Activated T-cell treated with anti-CD3 and anti-CD28 coated beads, Interleukin-2, amount 50 U/mL, for 1 hour (primary cell): ENCODE measurements at places on chromosomes 11 and 22.

DNA sequence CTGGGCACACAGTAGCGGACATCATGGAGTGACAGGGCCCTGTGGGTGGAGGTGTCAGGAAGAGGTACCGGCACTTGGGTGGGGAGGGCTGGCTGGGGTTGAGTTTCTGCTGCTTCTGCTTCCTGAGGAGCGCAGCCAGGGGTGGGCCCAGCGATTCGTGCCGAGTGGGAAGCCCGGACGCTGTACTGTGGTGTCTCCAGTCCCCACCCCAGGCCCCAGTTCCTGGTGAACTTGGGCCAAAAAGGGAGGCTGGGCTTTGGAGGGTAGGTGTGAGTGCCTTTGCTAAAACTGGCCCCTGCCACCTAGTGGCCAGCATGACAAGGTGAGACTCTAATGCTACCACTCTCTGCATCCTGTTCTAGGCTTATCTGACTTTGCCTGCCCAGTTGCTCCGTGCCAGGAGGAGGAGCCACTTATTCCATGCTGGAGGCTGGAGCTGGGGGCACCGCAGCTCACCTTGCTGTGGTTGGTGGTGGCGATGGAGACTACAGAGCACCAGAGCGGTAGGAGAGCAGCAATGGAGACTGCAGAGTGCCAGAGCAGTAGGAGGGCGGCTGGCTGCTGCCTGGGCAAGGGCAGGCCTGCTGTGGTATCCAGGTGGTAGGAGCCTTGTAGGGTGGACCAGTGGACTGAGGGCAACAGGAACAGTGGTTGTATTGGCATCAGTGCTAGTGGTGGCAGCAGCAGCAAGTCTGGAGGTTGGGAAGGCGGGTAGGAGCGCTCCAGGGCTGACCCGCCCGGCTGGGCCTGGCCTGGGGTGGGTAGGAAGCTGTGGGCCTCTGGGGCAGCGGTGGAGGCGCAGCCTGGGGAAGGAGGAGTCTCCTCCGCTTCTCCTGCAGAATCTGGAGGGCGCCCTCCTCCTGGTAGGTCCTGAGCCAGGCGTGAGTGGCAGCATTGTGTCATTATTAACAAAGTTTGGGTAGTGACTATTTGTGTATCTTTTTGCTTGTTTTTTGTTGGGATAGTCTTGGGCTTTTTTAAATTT lies 2.2 kb upstream of the RFPL2 start:
- DNase-seq: no peak

- peak; percentile 43 for DNase-seq
These were observed 13.4 kb upstream of the GRK2 start for GRCh38 chr11:67252831-67253239.

DNA sequence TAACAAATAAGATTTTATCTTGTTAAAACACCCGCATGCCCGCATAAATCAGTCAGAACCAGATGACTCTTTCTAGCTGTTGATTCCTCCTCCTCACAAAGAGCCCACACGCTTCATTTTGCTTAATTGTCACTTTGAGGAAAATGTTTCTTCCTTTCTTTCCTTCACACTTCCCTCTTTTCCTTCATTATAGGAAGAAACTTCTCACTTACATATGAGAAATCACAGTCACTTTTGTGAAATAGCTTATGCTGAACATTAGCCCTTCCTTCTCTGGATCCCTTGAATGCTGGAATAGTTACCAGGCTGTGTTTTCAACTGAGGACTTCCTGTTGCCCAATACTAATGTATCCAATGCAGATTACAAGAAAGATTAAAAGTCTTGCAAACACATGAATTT lies 5.8 kb downstream of the MS4A6E start:
- DNase-seq: no peak

- DNase-seq: no peak
These were observed 24.9 kb upstream of the CCDC89 start for GRCh38 chr11:85710917-85711316.

DNA sequence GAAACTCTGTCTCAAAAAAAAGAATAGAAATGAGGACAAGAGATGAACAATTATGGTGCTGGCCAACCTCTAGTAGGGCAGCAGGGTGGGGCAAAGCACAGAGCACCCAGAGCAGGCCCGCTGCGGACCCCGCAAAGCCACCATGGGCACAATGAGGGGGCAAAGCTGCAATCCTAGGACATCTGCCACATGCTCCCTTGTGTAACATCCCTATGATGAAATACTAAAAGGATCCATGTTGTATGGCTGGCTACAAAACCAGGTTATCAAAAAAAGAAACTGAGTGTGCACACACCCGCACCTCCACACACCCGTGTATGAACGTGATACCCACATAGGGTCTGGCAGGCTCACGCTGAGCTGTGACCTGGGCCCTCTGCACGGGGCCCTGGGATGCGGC lies 7.4 kb downstream of the ATP5MGL start:
- no peak for DNase-seq

GRCh38 chr22:39748877-39749276 lies 144.7 kb downstream of the ENTHD1 start:
- DNase-seq: no peak

GRCh38 chr11:96230686-96231085 lies 112.3 kb downstream of the MAML2 start:
- no peak for DNase-seq

GRCh38 chr11:73980001-73980961 lies 2.4 kb downstream of the UCP2 start:
- peak; percentile 78 for DNase-seq

- no peak for DNase-seq
These were observed 1.9 kb downstream of the PATL1 start for GRCh38 chr11:59666969-59667368.

DNA sequence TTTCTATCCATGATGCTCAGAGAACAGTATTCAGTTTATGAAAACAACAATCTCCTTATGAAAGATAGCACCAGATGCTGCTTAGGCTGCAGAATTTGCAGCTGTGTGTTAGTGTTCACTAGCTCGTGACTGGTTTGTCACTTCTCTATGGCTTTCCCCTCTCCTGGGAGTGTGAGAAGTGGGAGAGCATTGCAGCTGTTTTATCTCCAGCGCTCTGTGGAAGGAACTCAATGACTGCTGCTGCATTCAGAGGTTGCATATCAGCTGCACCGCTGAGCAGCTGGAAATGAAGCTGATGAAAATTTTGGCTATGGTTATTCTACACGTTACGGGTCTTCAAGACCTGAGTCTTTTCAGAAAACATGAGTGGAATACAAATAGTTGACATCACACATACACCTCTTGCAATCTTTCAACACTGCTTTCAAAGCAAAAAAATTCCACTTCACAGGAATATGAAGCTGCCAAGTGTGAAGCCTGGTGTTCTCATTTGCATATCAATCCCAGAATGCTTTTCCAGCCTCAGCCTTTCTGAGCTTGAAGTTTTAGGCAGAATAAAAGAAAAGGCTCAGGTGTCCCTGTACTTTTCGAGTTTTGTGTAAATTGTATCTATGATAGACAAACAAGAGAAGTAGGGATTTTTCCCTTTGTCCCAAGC lies 149.3 kb upstream of the DDI1 start:
- no peak for DNase-seq

DNA sequence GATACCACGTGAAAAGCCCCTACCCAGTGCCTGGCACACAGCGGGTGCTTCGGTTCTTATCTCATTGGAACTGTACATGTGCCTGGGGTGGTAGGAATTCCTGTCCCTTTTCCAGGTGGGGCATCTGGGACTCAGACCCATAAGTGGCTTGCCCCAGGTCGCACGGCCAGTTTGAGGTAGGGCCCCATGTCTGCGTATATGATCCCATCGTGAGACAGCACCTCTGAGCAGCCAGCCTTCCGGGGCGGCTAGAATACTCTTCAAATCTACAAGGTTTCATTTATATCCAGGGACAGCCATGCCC lies 33.5 kb upstream of the SMIM38 start:
- DNase-seq: no peak

DNA sequence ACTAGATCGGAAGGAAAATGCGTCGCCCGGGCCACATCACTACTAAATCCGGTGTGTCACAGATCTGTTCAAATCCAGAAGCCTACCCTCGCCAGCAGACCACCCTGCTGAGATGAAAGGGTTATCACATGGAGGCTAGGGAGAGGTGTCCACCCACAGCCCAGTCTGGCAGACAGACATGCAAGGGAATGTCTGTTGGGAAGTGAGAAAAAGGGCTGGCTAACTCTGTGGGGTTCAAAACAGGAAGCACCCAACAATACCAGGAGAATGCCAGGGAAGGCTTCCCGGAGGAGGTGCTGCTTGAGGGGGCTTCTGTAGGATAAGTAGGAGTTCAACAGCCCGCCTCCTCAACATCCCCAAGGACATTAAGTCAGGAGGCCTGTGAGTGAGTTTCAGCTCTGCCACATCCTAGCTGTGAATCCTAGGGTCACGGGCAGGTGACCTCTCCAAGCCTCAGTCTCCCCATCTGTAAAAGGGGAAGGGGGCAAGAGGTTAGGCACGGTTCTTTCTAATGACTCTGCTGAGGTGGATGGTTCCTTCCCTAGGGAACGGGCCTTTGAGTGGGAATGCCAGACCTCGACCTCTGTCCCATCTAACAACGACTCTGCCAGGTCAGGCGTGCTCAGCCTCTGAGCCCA lies 1.1 kb downstream of the TPST2 start:
- no peak for DNase-seq

DNA sequence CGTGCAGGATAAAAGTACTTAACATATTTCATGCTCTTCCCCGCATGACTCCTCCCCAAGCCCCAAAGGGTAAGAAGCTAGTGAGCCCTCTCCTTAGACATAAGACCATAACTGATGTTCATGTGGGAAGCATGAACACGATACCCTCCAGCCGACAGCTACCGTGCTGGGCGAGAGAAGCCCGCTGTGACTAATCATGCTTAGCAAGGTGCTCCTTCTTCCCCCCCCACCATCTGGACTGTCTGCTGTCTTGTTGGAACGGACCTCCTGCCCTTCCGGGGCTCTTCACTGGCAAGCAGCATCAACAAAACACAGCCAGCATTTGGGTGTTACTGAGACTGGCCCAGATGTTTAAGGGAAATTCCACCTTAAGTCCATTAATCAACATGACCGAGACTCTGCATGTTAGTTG lies 200.6 kb downstream of the DBX1 start:
- no peak for DNase-seq

GRCh38 chr11:78791254-78791653 lies 216.6 kb upstream of the NARS2 start:
- DNase-seq: no peak

DNA sequence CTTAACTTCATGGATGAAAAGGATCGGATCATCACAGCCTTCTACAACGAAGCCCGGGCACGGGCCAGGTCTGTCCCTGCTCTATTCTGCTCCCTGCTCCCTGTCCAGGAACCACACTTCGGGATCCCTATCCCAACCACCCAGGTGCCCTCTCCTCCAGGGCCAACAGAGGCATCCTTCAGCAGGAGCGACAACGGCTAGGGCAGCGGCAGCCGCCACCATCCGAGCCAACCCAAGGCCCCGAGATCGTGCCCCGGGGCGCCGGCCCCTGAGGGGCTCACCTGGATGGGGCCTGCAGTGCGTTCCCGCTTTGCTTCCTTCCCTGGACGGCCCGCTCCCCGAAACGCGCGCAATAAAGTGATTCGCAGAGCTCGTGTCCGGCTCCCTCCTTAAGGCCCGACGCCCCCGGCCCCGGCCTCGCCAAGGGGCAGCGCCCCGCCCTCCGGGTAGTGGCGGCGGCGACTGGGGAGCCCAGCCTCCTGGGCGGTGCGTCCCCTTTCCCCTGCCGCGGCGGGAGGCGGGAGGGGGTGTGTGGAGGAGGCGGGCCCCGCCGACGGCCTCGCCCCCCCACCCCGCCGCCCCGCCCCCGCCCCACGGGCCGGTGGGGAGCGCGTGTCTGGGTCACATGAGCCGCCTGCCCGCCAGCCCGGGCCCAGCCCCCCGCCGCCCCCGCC lies at the start of gene VEGFB:
TSS of gene VEGFB (plus strand) at position 672 of the 674 bp plus-strand sequence. CDS start 250 bp downstream, outside the sequence.
- peak; percentile 80 for DNase-seq

- no peak for DNase-seq
These were observed 105.0 kb downstream of the TSPAN18 start for GRCh38 chr11:44831605-44832394.

- DNase-seq: peak; percentile 52
These were observed 32.7 kb upstream of the GNB1L start for GRCh38 chr22:19887256-19887985.

GRCh38 chr11:65014726-65015227 lies 817 bp downstream of the ARL2 start:
- DNase-seq: no peak

DNA sequence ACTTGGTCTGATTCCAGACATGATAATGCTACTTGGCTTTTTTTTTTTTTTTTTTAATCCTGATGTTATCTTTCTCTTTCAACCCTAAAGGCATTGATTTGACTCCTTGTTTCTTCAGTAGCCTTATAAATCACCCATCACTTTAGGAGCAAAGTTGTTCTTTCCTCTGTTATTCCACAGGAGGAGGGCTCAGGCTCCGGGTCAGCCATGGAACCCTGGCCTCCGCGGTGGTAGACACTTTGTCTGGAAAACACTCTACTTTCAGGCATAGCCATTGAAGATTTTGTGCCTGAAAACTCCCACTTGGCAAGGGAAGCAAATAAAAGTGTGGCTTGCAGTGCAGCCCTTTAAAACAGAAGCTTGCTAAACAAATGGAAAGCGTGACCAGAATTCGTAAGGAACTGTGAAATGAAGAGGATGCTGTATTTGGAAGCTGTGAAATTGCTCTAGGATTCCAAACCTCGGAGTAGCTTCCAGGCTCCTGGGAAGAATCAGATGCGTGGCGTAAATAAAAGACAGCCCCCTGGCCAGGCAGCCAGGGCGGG lies 44.9 kb downstream of the ARHGAP8 start:
- no peak for DNase-seq

- no peak for DNase-seq
These were observed 1.6 kb downstream of the OR10A2 start for GRCh38 chr11:6864438-6864837.

DNA sequence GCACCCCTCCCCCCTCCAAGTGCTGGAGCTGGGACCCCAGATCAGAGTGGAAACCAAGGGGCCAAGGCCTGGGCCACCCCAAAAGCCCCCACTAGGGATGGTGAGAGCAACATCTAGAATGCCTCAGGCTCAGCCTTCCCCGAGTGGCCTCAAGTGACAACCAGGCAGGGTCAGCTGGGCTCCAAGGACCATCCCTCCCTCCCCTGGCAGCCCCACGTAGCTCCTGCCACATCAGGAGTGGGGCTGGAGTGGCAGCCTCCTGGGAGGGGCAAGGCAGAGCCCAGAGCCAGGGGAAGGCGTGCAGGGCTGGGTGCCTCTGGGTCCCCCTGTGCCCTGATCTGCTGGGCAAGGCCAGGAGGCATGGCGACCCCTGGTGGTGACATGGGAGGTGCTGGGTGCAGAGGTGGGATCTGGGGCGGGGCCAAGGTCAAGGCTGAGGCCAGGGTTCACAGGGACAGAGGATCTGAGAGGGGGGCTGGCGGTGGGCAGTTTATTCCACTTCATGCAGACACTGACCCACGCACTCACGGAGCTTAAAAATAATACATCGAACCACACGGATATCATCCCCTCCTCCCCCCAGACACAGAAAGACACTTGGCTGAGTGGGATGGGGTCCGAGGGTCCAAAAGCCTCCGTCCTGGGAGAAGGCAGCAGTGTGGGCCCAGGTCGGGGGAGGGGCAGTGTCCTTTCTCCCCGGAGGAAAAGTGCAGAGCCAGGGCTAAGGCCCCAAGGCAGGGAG lies 15.8 kb upstream of the EHD1 start:
- peak; percentile 92 for DNase-seq

GRCh38 chr11:40291741-40292140 lies 1167.7 kb downstream of the LRRC4C start:
- no peak for DNase-seq

GRCh38 chr11:113840932-113841664 lies 34.3 kb downstream of the USP28 start:
- DNase-seq: no peak
